ENCODE measurements at places on chromosomes 5 and 9.

GRCh38 chr5:83947763-83948162 lies 227.1 kb upstream of the HAPLN1 start:
- no peak for DNase-seq

- DNase-seq: peak; percentile 93
Observed at GRCh38 chr5:154850255-154851062, at the start of gene FAXDC2. Gene FAXDC2, minus strand, starts transcription at chr5:154850603. Its CDS starts 12,425 bp downstream, at chr5:154838178.

DNA sequence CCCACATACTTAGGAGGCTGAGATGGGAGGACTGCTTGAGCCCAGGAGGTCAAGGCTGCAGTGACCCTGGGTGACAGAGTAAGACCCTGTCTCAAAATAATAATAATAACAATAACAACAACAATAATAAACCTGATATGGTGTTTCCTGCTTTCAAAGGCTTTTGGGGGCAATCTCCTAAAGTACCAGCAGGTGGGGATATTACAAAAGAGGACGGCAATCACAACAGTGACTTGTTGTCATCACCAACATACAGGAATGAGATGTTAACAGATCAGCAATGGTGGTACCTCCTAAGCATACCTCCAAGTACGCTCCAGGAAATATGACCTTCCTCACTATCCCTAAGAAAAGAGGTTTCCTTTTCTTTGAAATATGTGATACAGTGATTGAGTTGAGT lies 91.1 kb upstream of the RNF180 start:
- DNase-seq: peak; percentile 36

DNA sequence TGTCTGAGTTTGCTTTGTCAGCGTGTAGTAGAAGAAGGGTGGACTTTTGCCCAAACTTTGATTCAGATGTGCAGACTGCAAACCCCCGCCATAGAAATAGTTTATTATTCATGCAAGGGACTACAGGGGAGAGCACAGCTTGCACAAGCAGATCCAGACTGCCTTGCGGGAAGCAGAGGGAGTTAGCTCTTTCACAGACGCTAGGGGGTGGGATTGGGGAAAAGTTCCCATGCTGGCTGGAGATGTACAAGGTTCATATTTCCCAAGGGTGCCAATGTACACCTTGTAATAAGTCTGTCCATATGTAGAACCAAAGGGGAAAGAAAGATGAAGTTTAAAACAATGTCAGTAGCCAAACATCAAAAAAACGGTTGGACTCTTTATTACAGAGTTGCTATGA lies 749.7 kb upstream of the COX7C start:
- no peak for DNase-seq

DNA sequence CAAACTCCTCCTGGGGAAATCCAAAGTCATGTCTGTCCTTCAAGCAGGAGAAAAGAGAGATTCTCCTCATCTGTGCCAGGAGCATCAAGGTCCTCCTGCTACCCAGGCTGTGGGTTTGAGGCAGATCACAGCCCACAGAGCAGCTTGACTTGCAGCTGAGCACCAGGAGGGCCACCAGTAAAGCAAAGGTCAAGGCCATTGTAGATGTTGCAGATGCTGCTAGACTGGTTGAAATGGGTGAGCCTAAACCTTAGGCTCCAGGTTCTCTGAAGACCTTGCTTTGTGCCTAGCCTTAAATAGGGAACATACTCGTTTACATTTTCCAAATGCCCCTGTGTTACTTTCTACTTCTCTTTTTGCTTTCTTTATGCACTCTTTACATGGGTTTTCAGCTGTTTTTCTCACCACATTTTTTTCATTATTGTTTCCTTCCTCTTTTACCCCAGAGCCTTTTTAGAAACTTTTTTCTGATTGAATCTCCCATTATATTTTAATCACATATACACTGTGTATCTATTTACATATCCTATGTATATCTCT lies at the start of gene IFNA2:
Gene IFNA2, minus strand, starts transcription at position 268 of the 540 bp plus-strand sequence. Its CDS starts 69 bp downstream, at position 199.
- DNase-seq: no peak

- no peak for DNase-seq
Observed at GRCh38 chr5:154317916-154318315, 127.4 kb downstream of the GALNT10 start.

DNA sequence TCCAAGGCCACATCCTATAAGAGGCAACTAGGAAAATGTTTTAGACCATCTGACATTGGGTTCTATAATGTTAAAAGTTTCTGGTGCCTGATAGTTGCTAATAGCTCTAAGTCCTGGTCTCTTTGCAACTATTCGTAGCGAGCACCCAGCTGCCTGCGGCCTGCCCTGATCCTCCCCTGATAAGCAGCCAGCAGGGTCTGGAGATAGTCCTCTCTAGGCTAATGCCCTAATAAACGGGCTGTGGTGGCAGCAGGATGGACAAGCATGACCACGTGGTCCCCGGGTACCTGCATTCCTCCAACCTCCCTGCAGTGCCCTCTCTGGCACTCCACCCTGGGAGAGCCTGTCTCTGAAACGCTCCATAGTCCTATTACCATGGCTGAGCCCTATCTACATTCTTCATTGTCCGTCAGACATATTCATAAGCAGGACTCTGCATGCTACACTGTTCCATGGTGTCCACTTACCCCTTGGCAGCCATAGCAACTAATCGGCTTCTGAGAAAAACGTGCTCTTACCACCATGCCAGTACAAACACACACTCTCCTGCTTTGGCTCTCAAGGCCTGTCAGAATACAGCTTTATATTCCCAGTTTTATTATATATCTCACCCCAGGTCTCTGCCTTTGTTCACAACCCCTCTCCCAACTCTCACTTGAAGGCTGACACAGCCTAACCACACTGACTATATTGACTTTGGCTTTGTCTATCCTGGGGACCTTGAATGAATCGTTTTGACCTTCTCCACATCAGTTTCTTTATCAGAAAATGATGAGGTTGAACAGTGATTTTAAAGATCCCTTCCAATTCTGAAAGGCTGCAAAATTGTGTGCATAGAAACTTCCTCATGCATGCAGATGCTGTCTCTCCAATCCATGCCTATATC lies 49.9 kb upstream of the DAPK1 start:
- no peak for DNase-seq

DNA sequence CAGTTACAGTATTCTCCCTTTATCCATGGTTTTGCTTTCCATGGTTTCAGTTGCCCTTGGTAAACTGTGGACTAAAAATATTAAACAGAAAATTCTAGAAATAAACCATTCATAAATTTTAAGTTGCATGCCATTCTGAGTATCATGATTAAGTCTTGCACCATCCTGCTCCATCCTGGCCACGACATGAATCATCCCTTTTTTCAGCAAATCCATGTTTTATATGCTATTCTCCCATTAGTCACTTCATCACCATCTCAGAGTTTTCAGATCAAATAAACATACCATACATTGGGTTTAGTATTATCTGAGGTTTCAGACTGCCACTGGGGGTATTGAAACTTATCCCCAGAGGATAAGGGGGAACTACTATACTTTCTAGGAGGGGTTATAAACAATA lies 234.4 kb upstream of the ATP10B start:
- peak; percentile 78 for DNase-seq

DNA sequence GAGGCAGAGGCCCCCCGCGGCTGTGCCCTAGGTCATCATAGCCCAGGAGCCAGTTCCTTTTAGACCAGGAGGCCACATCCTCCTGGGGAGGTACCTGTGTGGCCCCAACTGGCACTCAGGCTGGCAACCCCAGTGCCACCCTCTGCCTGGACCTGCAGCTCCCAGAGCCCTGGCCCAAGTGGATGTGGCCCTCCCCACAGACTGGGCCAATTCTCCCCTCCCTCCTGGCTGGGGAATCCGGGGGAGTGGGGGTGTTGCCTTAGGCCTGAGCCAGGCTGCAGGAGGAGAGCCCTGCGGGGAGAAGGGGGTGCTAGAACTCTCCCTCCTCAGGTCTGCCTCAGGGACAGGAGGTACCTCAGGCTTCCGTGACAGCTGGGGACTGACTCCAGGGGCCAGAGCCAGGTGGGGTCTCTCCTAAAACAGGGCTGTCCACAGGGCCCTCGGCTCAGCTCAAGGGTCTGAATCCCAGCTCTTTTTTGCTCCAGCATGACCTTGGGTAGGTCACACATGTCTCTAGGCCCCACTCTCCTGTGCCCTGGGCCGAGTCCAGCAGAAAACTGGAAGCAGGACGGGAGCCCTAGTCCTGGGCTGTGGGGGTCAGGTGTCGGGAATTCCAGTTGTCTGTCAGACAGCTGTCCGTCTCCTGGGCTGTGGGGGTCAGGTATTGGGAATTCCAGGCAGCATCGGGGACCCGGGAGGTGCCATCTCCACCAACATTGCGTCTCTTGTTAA lies 9.6 kb downstream of the DNLZ start:
- no peak for DNase-seq

DNA sequence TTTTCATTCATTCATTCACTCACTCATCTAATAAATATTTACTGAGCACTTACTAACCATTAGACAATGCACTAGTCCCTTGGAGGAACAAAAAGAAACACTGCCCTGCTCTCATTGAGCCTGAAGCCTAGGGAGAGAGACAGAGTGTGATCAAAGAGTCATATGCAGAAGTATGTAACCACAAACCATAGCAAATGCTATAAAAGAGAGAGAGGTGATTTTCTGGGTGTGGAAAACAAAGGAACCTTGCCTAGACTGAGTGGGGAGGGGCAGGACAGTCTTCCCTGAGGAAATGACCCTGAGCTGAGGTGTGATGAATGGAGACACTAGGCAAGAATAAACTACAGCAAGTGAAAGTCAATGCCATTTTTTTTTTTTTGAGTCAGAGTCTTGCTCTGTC lies 10.8 kb upstream of the ADRA1B start:
- DNase-seq: peak; percentile 91

GRCh38 chr9:120212153-120212852 lies 367.7 kb downstream of the CDK5RAP2 start:
- DNase-seq: no peak

DNA sequence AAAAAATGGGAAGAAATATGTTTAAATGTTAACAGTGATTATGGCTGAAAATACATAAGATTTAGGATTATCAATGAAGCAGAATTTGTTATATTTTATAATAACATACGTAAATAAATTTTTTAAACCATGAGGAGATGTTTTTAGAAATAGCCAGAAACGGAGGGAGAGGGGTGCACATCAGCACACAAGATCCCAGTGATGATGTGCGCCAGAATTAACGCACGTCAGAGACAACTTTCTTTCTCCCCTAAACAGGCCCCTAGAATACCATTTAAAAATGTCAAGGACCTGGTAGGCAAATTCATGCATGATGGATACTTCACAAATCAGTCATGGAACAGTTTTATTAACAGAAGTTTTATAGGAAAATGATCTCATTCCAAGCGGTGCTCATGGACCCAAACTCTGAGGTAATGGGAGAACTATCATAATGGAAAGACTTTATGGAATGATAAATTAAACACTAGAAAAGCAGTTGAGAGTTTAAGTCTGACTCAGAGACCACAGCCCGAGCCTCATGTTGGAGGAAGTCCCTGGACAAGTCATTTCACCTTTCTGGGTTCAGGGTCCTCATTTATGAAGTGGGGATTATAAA lies 258.9 kb upstream of the GAS1 start:
- DNase-seq: peak; percentile 91

DNA sequence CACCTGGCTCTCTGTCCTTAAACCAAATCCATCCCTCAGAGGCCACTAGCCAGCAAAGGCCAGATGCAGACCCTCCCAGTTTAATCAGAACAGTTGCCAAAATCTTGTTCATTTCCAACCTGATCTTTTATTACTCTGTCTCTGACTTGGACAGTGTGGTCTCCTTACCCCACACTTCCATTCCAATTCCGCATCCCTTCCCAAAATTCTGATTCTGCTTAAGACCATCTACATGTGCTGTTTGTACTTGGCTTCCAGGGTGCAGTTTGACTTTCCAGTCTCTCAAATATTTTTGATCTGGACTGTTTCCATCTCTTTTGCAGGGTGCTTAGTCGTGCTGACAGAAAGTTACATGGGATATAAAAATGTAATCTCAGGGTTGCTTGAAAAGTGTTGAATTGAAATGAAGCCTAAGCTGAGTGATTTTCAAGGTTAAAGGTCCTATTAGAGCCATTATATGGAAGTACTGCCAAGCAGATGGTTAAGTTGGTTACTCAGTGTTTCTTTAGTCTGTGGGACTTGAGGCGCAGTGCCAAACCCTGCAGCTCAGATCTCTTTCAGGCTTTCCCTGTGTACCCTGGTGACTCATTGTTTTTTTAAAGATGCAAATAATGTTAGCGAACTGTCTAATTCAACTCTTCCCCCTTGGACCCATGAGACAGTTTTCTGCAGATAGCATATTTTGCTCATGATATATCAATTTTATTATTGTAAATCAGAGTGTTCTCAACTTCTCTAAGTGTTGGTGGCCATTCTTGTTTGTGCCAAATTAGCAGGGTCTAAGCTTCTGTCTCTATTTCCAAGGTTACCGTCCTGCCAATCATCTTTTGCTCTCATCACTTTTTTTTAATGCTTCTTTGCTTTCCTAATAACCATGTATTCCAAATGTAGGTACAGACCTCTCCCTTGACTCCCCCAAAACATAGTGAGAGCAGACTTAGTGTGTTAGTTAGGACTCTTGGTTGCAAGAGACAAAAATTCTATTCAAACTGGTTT lies 18.2 kb upstream of the DCP2 start:
- peak; percentile 98 for DNase-seq

DNA sequence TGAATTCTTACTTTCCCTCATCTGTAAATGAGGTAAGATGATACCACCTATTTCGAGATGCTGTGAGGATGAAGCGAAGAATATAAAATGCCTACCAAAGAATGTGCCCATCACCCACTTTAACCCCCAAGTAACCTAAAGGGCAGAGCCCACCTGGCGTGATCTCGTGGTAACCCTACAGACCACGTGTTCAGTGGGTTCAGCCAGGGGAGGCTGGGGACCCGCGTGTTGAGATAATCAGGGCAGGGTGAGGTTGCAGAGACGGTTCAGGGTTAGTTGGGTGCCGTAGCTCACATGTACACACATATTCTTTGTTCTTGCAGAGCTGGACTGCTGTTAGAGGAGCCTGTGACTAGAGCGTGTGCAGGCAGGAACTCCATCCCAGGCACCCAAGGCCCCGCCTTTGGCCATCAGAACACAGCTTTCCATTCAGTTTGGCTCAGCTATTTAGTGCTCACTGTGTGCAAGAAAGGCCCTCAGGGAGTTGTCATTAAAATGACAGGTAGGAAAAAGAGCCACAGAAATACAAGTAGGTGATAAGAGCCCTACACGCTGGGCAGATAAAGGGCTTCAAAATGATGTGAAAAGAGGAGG lies 56.5 kb upstream of the HAND1 start:
- no peak for DNase-seq

- DNase-seq: no peak
Observed at GRCh38 chr9:137193771-137194170, 5.3 kb downstream of the SSNA1 start.

DNA sequence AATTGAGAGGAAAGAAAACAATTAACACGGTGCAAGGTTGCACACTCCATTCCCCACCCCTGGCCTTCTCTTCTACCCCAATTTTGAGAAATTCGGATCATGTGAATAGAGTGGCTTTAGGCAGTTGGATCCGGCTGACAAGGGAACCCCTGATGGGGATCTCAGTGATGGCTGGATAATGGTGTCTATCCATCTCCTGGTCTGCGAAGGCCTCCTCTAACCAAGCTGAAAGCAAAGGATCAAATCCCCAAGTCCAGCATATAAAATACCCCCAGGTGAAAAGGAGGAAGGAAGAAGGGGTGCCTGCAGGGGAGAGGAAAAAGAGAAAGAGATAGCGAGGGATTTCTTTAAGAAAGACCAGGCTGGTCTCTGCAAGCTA lies 16.0 kb downstream of the NR2F1 start:
- no peak for DNase-seq
